ENCODE measurements at places on chromosomes 11 and 22.
A peak's percentile ranks its signal among the peaks of the same experiment; 100 is the strongest.

DNA sequence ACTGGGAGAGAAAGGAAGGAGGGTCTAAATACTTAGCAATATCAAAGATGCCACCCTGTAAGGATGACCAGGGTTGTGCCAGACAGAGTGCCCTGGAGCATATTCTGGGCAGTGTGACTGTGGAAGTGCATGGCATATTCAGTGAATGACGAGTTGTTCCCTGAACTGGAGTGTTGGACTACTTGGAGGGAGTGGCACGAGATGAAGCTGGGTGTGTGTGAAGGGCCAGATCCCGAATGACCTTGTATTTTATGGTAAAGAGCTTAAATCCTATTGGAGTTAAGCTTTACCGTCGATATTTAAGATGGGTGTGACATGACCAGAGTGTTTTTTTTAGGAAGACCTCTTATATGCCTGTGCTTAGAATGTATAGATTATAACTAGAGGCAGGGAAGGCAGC is 48.8 kb downstream of the STIM1 start:
- no peak for DNase-seq

DNA sequence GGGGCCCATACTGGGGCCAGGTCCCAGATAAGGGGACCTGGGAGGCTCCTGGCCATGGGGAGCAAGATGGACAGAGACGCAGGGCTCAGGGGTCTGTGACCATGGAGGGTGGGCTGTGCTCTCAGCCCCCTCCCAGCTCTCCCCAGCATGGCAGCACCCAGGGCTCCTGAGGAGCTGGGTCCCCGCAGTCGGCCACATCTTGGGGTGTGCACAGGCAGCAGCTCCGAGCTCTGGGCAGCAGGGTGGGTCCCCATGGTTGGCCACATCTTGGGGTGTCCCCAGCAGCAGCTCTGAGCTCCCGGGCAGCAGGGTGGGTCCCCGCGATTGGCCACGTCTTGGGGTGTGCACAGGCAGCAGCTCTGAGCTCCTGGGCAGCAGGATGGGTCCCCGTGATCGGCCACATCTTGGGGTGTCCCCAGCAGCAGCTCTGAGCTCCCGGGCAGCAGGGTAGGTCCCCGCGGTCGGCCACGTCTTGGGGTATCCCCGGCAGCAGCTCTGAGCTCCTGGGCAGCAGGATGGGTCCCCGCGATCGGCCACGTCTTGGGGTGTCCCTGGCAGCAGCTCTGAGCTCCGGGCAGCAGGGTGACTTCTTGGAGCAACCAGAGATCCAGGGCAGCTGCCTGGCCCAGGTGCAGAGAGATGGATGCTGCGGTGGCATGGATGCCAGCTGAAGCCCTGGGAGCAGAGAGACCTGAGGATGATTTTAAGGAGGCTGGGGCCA is 18.3 kb upstream of the MUC5B start:
- DNase-seq = no peak

- no peak for DNase-seq
These were observed 42.4 kb upstream of the RASD2 start for GRCh38 chr22:35498026-35498800.

DNA sequence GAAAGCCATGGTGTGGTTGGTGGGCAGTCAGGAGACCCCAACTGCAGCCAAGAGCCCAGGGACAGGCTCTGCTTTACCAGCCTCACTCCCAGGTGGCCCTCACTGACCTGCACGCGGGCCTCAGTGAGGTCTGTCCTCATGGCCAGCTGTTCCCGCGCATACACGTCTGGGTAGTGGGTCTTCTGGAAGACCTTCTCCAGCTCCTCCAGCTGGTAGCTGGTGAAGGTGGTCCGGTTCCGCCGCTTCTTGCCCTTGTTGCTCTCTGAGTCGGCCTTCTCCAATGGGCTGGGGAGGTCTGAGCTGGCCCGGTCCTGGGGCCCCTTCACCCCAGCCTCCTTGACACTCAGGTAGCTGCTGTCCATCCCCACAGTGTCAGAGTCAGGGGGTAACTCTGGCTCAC is 34.7 kb downstream of the ALX4 start:
- no peak for DNase-seq

GRCh38 chr11:24589064-24589463 is 92.2 kb downstream of the LUZP2 start:
- no peak for DNase-seq

DNA sequence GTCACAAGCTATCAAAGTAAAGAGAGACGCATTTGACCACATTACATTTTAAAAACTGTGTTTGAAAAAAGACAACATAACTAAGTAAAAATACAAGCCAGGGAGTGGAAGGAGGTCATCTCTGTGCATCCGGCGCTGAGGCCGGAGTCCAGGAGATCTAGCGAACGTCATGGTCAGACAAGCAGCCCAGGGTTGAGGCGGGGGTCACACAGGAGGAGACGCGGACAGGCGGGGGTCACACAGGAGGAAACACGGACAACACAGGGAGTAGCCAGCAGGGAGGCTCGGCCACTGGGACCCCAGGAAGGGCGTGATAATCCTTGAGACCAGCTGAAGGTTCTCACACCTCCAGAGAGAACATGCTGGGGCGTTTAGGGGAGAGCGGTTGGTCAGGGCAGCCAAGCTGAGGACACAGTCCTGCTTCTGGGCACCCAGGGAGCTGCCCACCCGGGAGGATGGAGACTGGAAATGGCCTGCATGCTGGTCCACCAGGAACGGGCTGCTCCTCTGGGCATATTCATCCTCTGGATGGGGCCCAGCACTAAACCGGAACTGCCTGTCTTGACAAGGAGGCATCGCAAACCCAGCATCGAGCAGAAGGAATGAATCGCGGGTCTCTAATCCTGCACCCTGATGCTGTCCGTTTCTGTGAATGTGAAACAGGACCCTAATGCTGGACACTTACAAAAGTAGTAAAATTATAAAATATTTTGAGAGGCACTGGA is 40.9 kb upstream of the MUC5AC start:
- no peak for DNase-seq

GRCh38 chr11:108835624-108836023 is 170.8 kb downstream of the DDX10 start:
- DNase-seq = no peak

DNA sequence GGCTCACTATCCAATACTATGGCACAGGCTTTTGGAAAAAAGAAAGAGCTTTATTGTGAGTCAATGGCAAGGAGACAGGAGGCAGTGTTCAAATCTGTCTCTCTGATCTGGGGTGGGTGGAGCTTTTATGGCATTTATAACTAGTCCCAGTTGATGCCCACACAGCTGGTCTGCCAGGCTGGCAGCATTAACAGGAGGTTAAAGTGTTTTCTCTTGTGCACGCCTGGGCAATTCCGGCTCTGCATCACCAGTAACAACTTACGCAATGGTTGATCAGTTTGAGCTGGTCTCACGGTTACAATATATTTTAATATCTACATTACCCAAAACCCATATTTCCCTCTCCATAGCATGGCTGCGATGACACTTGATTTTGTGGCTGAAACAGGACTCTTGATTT is 15.1 kb upstream of the SMIM38 start:
- DNase-seq = no peak

GRCh38 chr11:59199546-59200422 is 12.9 kb downstream of the MPEG1 start:
- no peak for DNase-seq

DNA sequence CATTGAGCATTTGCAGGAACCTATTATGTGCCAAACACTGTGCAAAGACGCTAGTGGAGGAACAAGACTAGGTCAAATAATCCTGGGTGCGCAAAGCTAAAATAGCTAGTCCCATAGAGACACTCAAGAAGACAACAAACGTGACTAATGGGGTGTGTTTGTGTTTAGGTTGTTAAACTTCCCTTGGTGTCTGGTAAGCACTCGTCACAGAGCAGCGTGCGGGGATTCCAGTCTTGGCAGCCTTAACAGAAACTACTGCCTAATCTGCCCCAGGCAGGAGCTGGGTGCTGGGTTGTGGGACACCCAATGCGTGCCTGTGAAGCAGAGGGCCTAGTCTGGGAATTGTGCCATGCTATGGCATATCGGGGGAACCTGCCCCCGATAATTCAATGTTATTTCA is 10.8 kb upstream of the CALCB start:
- DNase-seq = no peak

DNA sequence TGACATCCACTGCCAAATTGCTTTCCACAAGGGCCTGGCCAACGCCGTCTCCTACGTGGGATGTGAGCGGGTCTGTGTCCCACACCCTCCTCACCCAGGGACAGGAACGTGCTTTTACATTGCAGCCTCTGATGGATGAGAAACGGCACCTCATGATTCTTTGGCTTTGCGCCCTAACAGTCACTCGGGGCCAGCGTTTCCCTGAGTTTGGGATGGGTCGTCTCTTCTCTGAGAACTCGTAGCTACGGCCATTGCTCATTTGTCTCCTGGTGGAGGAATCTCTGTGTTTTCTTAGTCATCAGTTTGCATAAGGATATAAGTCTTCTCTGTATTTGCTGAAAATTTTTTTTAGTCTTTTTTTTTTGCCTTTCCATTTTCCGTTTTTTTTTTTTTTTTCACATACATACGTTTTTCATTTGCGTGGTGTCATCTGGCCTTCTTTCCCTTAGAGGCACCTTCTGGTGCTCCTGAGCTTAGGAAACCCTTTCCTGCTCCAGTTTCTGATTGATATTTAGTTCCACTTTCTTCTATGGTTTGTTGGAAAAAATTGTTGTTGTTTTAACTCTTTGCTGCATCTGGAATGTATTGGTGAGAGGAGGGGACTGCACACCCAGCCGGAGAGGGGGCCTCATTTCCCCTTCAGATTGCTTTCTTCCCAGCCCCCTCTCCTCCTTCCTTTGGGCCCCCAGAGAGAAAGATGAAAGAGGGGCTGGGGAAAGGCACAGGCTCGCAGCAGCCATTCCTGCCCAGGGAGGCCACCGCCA is 12.0 kb downstream of the TNNT3 start:
- DNase-seq = no peak

DNA sequence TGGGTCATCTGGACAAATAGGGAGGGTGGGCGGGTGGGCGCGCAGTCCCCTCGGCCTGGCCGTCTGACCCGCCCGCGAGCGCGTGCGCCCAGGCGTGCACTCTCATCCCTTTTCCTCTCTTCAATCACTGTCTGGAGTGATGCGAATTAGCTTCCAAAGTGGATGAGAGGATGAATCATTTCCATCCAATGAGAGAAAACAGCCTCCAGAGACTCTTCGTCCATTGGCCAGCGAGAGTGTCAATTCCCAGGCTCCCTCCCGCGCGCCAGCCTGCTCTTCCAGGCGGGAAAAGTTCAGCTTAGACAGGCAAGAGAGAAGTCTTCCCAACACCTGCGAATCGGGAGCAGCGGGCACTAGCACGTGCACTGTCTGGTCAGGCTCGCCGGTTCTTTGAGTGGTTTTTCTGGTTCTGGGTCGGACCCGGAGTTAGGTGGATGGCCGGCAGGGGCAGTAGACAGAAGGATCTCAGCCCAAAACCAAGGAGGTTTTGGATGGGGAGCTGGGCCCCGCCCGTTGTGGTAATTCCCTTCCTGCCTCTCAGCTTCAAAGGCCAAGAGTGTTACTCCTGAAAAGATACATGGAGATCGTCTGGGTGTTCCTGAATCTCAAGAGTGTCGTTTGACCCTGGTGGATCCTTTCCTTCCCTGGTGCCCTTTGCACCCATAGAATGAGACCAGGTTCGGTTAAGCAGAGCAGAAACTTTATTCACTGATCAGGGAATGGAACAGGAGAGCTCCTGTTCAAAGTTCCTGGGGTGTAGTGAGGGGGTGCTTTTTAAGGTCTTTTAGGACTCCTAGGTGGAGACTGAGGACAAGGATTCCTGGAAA is 33.4 kb upstream of the GLYATL1 start:
- peak; percentile 47 for DNase-seq

DNA sequence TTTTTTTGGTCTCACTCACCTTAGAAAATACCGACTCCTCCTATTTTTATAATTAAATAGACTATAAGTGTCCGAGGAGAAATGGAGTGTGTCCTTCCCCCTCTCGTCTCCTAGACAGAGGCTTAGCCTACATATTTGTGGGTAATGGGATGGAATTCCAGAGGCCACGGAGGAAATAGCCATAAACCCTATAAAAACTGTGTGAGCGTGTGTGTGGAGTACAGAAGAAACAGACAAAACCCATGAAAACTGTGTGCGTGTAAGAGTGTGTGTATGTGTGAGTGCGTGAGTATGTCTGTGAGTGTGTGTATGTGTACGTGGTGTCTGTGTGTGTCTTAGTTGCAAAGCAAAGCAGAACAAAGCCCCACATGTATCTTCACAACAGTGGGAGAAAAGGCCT is 883.5 kb downstream of the OPCML start:
- DNase-seq = no peak

GRCh38 chr22:20107471-20107901 is 8.4 kb upstream of the RANBP1 start:
- no peak for DNase-seq

DNA sequence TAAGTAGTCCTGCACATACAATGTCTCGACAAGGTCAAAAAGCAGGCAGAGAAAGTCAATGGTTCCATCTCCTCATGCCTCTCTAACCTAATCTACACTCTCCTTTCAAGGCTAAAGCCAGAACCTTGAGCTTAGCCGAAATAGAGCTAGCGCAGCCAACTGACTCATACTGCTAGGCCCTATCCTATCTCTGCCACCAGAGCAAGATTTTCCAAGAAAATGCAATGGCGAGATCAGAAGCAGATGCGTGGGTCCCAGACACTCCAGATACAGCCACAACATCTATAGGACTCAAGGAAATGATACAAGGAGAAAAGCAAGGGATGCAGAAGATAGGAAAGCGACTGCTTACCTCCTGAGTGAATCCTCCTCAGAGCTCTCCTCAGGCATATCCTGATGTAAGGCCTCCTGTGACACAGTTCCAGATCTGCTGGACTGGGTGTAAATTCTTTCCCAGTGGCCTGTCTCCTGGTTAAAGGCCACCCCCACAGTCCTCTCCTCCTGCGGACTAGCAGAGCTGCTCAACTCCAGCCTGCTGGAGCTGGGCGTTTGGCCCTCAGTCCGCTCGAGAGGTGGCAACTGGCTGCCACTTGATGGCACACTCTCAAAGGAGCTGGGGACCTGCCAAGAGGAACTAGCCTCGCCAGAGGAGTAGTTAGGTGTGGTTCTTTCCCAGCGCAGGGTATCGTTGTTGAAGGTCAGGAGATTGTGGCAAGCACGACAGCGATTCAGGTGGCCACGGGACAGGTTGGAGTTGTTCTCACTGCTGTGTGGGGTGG is 52.0 kb downstream of the AMBRA1 start:
- no peak for DNase-seq

DNA sequence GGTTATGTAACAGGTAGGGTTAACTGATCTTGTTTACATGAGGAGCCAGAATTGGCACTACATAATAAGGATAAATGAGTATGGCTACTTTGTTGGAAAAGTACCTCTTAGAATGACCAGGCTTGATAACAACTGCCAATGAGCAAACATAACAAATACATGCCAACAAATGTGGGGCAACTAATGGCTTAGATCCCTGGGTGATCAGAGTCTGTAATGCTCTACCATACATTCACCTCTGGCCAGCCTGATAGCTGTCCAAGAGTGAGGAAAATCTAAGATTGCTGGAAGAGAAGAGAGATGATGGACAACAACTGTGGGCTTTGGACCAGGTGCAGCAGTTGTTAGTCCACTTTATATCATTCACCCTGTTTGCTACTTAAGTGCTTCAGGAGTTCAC is 1025.0 kb downstream of the NTM start:
- DNase-seq = no peak

Measured in D721Med (cell line).